GM03348 (cell line): ENCODE measurements at places on chromosomes 13 and 19.
A peak's percentile ranks its signal among the peaks of the same experiment; 100 is the strongest.

- DNase-seq, result peak; percentile 89
These were observed 57.8 kb downstream of the IER2 start for GRCh38 chr19:13207846-13208671.

DNA sequence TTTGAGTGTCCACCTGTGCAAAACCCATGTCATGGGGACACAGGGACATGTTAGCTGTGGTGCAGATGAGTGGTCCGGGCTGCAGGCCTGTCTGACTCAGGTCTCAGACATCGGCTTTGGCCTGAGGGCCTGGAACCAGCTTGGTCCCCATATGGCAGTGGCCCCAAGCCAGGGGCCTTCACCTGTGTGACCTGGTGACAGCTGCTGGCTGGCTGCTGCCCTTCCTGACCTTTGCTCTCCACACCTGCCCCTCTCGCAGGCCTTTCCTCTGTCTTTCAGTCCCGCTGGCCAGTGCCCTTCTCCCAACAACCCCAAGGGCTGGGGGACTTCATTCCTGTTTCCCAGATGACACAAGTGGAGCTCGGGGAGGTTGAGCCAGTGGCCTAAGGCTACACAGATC, 22.9 kb upstream of the LDLR start:
- no peak for DNase-seq

GRCh38 chr19:50994129-50994528, 7.3 kb downstream of the KLK8 start:
- no peak for DNase-seq

- peak; percentile 77 for DNase-seq
These were observed 149.5 kb downstream of the DCT start for GRCh38 chr13:94329754-94330551.
